Mucosa of descending colon (tissue), 3 donors: ENCODE measurements at places on chromosomes 2 and 18. TPM values are rescaled to one million over a fixed set of nuclear protein-coding genes. Genes with fewer than 3 reads are reported as not detected.
A peak's percentile ranks its signal among the peaks of the same experiment; 100 is the strongest.

DNA sequence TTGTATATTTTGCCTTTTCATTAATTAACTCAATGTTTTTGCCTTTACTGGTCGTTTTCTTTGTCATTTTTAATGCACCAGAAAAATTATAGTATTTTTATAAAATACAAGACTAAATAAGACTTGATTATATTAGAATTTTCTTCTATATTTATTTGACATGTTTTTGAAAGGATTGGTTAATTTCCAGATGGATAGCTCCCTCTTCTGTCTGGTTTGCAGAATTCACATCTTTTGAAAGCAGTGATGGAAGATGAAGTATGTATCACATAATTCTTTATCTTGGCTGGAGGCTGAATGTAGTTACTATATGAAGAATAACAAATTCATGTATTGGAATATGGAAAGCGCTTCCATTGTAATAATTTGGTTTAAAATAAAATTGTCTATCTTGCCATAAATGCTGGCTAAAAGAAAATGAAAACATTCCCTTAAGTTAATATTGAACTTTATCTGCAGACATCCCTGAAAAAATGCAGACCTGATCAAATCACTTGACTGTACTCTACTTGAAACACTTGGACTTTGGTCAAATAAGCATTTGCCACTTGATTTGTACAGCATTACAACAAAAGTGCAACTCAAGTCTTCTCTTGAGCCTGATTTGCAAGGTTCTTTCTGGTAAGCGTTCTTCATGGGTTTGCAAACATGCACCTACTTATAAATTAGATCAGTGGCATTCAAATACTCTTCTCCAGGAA lies 86.3 kb upstream of the EFEMP1 start:
- DNase-seq: no peak

GRCh38 chr2:10706033-10706432 lies 15.4 kb upstream of the ATP6V1C2 start:
- DNase-seq: no peak

GRCh38 chr2:129299338-129299737 lies 680.1 kb upstream of the RAB6C start:
- no peak for DNase-seq

DNA sequence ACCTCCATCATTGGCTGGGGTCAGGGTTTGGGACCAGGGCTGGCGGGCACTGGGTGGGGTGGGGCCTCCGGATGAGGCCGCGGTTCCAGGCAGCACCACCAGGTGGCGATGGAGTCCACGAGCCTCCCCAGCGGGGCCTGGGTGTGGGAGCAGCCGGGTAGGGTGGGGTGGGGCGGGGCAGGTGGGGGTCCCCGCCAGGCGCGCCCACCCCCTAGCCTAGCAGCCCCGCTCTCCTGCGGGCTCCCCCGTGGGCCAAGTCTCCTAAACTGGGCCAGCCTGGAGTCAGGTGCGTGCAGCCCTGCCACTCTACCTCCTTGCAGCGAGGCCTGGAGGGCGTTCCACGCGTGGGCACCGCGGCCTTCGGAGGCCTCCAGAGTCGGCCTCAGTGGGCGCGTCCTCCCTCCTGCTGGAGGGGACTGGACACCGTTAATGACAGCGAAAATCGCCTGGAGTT lies 187.5 kb downstream of the TWIST2 start:
- DNase-seq: peak; percentile 66

- peak; percentile 62 for DNase-seq
Measured at GRCh38 chr2:45585267-45585861, 25.7 kb downstream of the SRBD1 start.

GRCh38 chr2:190405070-190405469 lies 3.1 kb upstream of the MFSD6 start:
- no peak for DNase-seq

GCG gene
- 43.9 TPM for total RNA-seq
